NCI-H2081 (cell line): ENCODE measurements at places on chromosomes 12 and 14.
A peak's percentile ranks its signal among the peaks of the same experiment; 100 is the strongest.

DNA sequence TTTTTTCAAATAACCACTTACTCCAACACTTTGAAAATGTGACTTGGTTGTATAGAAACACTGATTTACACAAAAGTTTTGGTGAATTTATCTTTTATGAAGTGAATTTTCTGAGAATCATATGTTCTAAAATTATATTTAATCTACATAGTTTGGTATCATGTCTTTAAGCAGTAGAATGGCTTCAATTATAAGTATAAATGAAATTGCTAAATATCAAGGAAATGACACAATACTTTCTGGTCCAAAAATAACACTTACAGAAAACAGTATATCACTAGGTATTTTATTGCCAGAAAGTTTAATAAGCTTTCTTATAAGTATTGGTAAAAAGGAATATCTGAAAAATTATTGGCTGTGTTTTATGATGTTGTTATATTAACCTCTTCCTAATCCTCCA lies 90.9 kb downstream of the SRGAP1 start:
- DNase-seq, result no peak

- DNase-seq, result no peak
These were observed 46.8 kb upstream of the MEG3 start for GRCh38 chr14:100778951-100779690.

- DNase-seq, result no peak
These were observed 11.6 kb upstream of the GXYLT1 start for GRCh38 chr12:42156232-42156631.

- DNase-seq, result no peak
These were observed 181.6 kb upstream of the FOXN3 start for GRCh38 chr14:89598548-89599186.

- no peak for DNase-seq
These were observed 15.4 kb downstream of the RECQL start for GRCh38 chr12:21485998-21486397.

DNA sequence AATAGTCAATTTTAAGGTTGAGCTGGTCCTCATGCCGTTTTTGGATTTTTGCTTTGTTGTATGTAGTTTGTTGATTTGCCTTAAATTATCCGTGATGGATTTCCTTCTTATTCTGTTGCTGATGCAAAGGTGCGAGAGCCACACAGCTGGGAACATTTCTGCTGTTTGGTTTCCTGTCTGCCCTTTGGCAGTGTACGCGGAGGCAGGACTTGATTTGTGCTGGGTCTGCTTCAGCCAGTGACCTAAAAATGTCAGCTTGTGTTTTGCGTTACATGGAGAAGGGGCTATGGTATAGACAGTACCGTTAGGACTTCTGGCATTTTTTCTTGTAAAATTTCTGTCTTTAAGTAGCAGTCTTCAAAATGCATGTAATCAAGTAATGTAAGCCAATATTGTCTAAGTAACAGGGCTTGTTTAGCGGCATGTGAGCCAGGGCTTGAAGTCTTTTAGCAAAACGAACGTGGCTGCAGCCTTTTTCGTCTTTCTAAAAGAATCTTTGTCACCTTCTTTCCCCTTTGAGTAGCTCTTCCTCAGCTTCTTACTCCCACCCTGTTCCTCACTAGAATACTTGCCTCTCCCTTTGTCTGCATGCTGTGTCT lies 18.2 kb upstream of the RD3L start:
- DNase-seq, result peak; percentile 22

DNA sequence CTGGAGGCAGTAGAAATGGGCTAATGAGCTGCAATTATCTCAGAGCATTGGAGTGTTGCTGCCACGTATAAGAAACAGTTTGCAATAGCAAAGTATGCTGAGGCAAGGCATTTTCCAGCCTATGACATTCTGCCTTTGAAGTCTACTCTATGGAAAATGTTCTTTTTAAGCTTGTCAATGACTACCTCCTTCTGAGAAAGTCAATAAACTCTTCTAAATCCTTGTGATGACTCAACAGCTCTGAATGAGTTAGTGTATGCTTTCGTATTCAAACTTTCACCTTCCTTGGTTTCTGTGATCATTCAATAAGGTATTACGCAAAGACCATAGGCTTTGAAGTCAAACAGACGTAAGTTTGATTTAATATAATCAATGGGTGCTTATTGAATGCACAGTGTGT lies 111.2 kb downstream of the CAPZA3 start:
- no peak for DNase-seq

GRCh38 chr12:87883806-87884205 lies 145.4 kb downstream of the C12orf50 start:
- DNase-seq, result no peak

DNA sequence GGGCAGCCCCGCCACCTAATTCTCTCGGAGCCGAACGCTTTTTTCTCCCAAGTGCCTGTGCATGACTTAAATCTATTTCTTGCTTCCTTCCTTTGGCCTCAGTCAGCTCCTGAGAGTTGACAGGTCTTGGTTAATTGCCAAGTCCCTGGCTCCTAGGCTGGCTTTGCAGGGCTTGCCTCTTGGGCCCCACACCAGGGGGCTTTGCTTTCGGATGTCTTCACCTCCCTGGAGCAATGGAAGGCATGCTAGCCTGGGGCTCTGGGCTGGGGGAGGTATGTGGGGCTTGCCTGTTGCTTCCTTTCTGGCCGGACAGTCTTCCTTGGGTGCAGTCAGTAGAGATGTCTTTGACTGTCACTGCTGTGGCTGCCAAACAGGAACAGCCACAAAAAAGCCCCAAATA lies 2.2 kb upstream of the KRT80 start:
- DNase-seq, result no peak

DNA sequence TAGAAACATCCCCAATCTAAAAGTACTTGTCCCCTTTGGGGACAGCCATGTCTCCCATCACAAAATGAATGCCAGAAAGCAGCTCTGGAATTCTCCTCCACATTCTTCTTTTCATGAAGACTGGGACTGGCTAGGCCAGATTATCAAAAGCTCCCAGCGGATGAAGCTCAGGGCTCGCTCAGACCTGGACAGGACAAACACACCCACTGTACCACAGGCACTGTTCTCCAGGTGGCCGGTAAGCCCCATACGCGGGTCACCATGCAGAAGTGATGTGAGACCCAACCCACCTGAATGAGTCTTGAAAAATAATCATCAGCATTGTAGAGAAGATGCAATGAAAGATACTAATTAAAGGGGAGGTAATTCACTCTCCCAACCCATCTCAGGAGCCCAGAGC lies 85.1 kb downstream of the GCH1 start:
- no peak for DNase-seq

GRCh38 chr12:1291601-1292332 lies 300.7 kb downstream of the ERC1 start:
- no peak for DNase-seq

DNA sequence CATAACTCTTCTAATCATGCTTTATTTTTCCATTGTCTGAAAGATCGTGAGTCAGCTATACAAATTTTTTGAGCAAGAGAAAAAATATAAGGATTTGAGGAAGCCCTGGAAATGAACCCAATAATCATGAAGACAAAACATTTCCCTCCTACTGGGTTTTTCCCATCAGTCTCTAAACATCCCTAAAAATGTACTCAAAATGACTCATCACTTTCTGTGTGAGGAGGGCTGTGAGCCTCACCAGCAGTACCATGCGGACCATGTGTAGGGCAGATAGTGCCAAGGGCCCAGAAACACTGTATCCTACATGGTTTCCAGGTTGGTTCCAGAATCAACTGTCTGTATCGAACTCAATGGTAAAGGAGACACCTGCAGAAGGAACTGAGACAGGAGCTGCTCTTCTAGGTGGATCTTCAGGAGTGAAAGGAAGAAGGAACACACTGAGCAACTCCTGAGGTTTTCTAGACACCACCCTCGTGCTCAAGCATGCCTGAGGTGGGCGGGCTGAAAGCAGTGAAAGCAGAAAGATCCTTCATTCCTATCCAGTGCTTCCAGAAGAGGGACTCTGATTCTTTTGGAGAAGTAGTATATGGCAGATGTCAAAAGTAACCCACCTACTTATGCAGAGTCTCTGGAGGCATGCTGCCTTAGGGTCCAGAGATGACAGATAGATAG lies 48.6 kb upstream of the RHOJ start:
- no peak for DNase-seq

DNA sequence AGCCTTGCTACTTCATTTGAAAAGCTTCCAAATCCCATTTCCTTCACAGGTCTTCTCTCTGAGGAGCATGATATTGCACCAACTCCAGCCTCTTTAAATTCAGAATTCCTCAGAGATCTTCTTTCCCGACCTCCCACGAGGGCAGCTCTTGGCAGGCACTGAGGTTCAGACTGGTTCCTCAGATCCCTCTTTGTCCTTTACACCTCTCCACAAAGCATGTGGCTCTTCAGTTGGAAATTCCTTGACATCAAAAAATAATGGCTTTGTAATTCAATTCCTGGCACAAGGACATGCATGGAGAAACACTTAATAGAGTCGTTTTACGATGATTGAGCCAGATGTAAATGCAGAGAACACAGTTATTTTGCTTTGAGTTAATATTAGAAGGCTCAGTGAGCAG lies 63.2 kb upstream of the TMX1 start:
- no peak for DNase-seq

GRCh38 chr12:11922361-11922760 lies 148.4 kb upstream of the BCL2L14 start:
- DNase-seq, result no peak

DNA sequence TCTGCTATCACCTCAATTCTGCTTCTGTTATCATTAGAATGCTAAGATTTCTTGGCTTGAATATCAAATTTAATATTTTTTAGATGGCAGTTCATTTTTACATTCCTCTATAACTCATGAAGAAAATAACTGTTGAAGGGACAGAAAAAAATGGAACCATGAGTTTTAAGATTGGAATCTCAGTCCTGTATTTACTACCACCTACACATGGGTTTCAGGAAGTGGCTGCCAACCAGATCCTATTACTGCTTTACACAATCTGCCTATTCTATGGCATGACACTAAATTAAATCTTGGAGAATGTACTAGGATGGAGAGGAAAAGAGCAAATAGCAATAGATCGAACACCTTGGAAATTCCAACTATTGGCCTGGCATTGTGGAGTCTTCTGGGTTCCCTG lies 140.8 kb downstream of the DUSP6 start:
- DNase-seq, result no peak

GRCh38 chr12:75606151-75606550 lies 94.7 kb upstream of the KRR1 start:
- no peak for DNase-seq

DNA sequence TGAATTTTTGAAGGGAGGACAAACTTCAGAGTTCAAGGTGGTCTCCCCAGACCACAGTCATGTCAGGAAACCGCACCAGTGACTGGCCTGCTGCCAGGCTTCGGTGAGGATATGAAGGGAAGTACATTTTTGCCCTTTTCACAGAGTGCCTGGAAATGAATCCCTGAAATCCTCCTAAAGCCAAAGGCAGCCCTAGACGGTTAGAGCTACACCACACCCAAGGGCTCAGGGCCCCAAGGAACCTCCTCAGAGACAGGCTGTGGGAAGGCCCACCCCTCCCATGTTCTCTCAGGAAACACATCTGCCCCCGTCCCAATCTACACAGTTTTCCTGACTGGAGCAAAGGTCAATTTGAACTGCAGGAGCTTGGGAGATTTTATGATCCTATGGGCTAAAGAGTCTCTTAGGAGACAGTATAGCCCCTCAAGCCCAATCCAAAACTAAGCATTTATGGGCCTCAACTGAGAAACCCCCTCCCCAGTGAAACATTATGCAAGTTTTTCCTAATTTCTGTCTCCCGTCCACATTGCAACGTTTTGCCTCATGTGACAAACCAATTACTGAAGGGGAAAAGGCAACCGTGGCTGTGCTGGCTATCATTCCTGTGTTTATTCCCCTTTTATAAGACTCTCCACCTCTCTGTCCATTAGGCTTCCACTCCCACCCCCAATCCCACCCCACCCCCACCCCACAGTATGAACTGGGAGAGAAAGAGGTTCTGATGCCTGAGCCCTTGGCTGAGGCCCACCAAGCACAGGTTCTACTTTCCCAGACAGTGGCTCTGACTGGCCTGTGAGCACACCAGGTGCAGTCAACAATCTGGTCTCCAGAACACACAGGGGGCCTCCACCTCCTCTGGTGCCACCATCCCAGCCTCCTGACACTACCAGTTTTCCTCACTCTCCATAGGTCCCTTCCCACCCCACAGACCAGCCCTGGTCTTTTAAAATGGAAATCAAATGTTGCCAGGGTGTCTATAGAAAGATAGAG lies 9.6 kb upstream of the RNASE1 start:
- no peak for DNase-seq

GRCh38 chr14:54451121-54451601 lies 10.0 kb upstream of the CNIH1 start:
- DNase-seq, result no peak

- DNase-seq, result no peak
These were observed 55.7 kb downstream of the TMX1 start for GRCh38 chr14:51295646-51296263.

- peak; percentile 66 for DNase-seq
These were observed 360.4 kb downstream of the MED13L start for GRCh38 chr12:115916910-115917668.

- no peak for DNase-seq
These were observed 196.8 kb downstream of the RAD51B start for GRCh38 chr14:68016255-68016914.

- DNase-seq, result no peak
These were observed 26.5 kb downstream of the GPR68 start for GRCh38 chr14:91218014-91218413.

DNA sequence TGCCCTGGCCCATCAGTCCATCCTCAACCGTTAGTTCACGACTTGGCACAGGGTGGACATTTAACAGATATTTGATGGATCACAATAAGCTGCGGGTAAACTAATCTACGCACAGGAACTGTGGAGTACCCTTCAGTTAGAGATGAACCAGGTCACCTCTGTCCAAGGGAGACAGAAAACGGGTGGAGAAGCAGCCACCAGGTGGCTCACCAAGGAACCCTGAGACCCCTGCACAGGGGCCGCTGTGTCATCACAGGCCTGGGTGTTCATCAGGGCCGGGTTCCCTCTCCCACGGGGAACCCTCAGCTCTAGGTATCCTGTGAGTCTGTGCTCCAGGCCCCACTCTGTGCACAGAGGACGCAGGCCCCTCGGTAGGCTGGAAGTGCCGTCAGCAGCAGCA lies 122.2 kb downstream of the PIWIL1 start:
- DNase-seq, result no peak

GRCh38 chr12:10136637-10137205 lies 6.7 kb upstream of the CLEC7A start:
- no peak for DNase-seq

- DNase-seq, result no peak
These were observed 79.6 kb downstream of the EPS8 start for GRCh38 chr12:15709551-15709950.

GRCh38 chr14:62189698-62190097 lies 427.5 kb downstream of the SNAPC1 start:
- no peak for DNase-seq

GRCh38 chr14:68309616-68310015 lies 483.3 kb downstream of the ZFP36L1 start:
- DNase-seq, result peak; percentile 62

GRCh38 chr12:93857279-93857938 lies 180.2 kb downstream of the CRADD start:
- no peak for DNase-seq

DNA sequence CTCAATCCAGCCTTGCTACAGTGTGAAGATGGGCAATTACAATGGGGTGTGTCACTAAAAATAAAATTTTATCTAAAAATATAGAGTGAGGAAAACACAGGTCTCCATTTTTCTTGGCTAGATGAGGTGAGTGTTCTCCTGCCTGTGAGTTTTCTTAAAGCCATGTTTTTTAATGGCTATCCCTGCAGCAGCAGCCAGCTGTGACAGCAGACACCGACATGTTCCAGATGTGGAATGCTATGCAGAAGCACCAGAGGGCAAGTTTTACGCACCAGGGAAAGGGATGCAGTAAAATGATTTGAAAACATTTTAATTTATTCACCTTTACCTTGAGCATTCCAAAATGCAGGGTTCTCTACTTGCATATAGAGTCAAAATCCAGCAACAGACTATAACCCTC lies 577.0 kb upstream of the STXBP6 start:
- DNase-seq, result no peak

GRCh38 chr12:94649349-94650142 lies 811 bp downstream of the TMCC3 start:
- peak; percentile 27 for DNase-seq
